ENCODE measurements at places on chromosomes 7 and 10. TPM values are rescaled to one million over a fixed set of nuclear protein-coding genes. Genes with fewer than 3 reads are reported as not detected.

Gene SPAM1
- total RNA-seq: not detected

Gene IFIT1B
- not detected for total RNA-seq

DNA sequence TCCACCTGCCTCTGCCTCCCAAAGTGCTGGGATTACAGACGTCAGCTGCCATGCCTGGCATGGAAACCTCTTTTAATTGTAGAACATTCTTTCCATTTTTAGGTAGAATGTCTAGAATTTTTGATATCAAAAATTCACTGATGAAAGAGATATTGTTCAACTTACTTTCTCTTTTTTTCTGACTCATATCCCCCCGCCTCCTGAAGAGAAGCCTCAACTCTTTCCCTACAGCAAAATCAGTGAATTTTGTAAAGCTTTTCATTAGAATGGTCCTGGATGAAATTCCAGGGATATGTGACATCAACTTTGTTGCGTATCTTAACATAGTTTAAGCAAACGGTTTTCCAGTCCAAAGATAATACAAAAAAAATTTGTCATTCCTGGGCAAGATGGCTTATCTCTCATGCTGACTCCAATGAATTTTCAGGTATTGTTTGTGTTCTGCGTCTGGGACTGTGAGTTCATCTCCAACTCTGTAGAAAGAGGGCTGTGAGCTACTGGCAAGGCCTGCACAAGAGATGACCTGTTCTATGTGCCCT lies 256.8 kb downstream of the BMPER start:
- H3K36me3 ChIP-seq: no peaks in the 10 kb centered on the region
- H3K27ac ChIP-seq: no peak overlapping the region
- no peaks in the 10 kb centered on the region for H3K27me3 ChIP-seq
- H3K4me1 ChIP-seq: no peaks in the 10 kb centered on the region
- no peak for DNase-seq
- no peak overlapping the region for H3K4me3 ChIP-seq

GRCh38 chr10:5996696-5997095 lies 19.4 kb upstream of the IL15RA start:
- peaks cover 8% of the 10 kb centered on the region for H3K27me3 ChIP-seq
- no peak for DNase-seq
- no peaks in the 10 kb centered on the region for H3K36me3 ChIP-seq
- no peak overlapping the region for H3K4me3 ChIP-seq

DNA sequence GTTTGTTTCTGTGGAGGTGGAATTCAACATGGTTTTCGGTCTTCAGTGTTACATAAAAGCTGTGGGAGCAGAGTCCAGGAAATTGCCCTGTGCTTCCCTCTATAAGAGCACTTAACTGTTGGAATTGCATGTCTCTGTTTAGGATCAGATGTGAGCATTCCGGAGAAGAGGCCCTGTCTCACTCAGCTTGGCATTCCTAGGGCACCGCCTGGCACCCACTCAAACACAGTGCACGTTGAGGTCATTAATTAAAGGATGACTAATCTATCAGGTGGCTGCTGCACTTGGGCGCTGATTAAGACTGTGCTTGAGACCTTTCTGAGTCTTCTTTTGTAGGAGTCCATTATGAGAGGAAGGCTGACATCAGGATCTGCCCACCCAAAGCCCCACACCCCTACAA lies 82.8 kb upstream of the VIPR2 start:
- no peak overlapping the region for H3K27ac ChIP-seq
- H3K4me1 ChIP-seq: no peaks in the 10 kb centered on the region
- no peaks in the 10 kb centered on the region for H3K27me3 ChIP-seq
- no peaks in the 10 kb centered on the region for H3K36me3 ChIP-seq

- H3K27ac ChIP-seq: peak overlapping the region; percentile 4
- no peaks in the 10 kb centered on the region for H3K36me3 ChIP-seq
- no peaks in the 10 kb centered on the region for H3K4me1 ChIP-seq
Observed at GRCh38 chr7:102012941-102013461, 195.6 kb downstream of the CUX1 start.

DNA sequence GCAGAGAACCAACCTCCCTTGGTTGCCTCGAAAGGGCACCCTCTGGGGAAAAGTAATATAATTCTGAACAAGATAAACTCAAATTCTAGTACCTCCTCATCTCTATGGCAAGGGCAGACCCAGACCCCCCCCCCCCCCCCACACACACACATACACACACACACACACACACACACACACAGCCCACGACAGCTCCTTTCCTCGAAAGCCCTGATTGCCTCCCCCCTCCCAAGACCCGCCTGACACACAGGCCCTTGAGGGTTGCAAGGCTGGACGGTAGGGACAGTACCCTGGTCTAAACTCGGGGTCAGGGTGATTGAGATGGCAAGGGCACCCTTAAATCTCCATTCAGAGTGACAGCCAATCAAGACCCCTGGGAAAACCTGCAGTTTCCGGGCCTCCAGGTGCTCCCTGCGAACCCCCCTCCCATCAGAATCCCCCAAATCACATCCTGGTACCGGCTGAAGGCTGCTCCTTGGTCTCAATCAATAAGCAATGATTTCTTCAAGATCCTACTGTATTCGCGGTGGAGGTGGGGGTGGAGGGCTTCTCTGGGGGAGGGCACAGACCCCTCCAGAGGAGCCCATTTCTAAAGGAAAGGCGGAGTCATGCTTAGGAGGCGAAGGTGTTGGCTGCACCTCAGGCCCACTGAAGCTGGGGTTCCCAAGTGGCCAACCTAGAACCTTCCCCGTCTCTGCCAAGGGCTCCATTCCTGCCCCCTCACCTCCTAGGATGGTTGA lies 100.7 kb downstream of the HIP1 start:
- DNase-seq: no peak
- no peaks in the 10 kb centered on the region for H3K36me3 ChIP-seq
- no peaks in the 10 kb centered on the region for H3K4me1 ChIP-seq
- no peaks in the 10 kb centered on the region for H3K27me3 ChIP-seq
- H3K27ac ChIP-seq: peak overlapping the region; percentile 83

DNA sequence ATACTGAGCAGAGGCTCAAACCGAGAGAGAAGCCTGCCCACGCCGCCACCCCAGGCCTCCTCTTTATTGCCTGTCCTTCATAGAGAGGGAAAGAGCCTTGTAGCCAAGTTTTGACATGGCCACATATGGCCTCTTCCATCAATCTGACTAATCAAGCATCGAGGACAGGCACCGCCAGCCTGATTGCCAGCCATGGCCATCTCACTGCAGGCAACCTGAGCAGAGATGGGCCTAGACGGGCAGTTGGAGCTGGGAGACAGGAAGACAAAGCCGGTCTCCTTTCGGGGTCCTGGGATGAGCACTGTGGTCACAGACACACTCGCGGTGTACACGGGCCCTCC lies 67.2 kb downstream of the EBF3 start:
- no peak for DNase-seq
- H3K36me3 ChIP-seq: no peaks in the 10 kb centered on the region
- H3K27me3 ChIP-seq: no peaks in the 10 kb centered on the region

Gene RALA
- 38.2 TPM for total RNA-seq

Gene PPP1R3A
- not detected for total RNA-seq

Gene DPY19L1
- total RNA-seq: 11.1 TPM

DNA sequence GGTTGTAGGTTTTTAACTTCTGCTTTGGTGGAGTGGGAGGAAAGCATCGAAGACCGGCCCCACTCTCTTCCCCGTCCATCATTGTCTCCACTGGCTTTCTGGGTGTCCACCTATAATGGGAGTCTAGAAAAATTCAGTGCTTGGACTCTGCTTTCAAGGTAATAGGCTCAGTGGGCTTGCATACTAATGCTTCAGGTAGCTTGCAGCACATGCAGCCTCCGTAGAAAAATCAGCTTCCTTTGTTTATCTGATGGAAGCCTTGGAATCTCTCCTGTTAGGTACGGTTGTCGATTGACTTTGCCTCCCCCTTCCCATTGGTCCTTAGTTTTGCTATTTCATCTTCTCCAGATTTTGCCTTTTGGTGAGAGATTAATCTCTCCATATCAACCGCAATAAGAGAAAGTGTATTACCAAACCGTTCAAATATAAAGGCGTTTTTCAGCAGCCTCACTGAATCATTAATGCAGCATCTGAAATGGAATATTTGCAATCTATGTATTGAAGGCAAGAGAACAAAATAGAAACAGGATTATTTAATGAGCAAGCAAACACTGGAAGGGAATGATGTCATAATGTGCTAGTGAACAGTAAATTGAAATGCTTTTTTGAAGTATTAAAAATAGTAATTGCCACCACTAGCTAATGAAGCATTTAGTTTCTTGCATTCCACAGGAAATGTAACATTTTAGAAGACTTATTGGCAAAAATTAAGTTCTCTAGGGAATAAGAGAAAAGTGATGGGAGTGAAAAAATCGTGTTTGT lies 944 bp downstream of the AVL9 start:
- H3K4me3 ChIP-seq: peak overlapping the region; percentile 95
- H3K4me1 ChIP-seq: peaks cover 23% of the 10 kb centered on the region
- H3K27me3 ChIP-seq: no peaks in the 10 kb centered on the region
- peak overlapping the region; percentile 98 for H3K27ac ChIP-seq

GRCh38 chr10:72353965-72354355 lies 759 bp downstream of the DNAJB12 start:
- H3K36me3 ChIP-seq: no peaks in the 10 kb centered on the region
- peak overlapping the region; percentile 91 for H3K27ac ChIP-seq
- H3K4me3 ChIP-seq: peak overlapping the region; percentile 78
- peaks cover 49% of the 10 kb centered on the region for H3K4me1 ChIP-seq
- no peaks in the 10 kb centered on the region for H3K27me3 ChIP-seq

DNA sequence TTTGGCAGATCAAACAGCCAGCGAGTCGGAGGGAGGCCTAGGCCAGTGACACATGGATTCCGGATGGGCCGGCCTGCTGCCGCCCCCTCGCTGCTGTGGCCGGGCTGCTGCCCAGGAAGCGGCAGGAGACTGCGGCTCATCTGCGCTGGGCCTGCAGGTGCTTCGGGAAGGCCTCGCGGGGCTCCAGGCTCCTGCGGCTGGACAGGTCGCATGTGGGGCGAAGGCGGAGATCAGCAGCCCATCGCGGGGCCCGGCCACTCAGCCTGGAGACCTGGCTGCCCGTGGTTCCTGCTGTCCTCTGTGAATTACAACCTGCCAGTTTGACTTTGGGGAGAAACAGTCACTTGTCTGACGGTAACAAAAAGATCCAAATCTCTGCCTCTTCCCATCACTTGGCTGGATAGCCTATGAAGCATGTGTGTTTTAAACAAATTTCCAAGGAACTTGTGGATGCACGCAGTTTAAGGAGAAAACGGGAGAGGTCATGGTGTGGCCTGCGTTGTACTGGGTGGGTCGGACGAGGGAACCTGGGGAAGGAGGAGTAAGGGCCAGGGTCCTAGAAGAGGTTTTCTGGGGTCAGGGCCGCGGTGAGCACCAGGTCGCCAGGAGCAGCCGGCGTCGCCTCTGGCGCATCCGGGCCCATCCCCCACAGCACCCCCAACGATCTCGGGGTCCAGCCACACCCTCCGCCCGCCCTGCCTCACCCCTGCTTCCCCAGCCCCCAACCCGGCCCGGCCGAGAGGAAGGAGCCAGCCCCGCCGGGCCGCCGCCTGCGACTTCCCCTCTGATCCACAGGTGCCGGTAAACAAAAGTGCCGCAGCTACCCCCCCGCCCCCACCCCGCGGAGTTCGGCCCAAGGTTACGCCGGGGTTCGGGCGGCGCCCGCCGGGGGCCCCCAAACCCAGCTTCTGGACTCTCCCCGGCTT lies 1.6 kb downstream of the SPOCK2 start:
- no peak overlapping the region for H3K27ac ChIP-seq
- H3K4me3 ChIP-seq: peak overlapping the region; percentile 51
- H3K27me3 ChIP-seq: no peaks in the 10 kb centered on the region
- DNase-seq: no peak
- no peaks in the 10 kb centered on the region for H3K36me3 ChIP-seq

GRCh38 chr10:114384181-114384580 lies 20.1 kb downstream of the AFAP1L2 start:
- no peak for DNase-seq
- H3K36me3 ChIP-seq: no peaks in the 10 kb centered on the region
- peaks cover 80% of the 10 kb centered on the region for H3K4me1 ChIP-seq
- no peak overlapping the region for H3K4me3 ChIP-seq

DNA sequence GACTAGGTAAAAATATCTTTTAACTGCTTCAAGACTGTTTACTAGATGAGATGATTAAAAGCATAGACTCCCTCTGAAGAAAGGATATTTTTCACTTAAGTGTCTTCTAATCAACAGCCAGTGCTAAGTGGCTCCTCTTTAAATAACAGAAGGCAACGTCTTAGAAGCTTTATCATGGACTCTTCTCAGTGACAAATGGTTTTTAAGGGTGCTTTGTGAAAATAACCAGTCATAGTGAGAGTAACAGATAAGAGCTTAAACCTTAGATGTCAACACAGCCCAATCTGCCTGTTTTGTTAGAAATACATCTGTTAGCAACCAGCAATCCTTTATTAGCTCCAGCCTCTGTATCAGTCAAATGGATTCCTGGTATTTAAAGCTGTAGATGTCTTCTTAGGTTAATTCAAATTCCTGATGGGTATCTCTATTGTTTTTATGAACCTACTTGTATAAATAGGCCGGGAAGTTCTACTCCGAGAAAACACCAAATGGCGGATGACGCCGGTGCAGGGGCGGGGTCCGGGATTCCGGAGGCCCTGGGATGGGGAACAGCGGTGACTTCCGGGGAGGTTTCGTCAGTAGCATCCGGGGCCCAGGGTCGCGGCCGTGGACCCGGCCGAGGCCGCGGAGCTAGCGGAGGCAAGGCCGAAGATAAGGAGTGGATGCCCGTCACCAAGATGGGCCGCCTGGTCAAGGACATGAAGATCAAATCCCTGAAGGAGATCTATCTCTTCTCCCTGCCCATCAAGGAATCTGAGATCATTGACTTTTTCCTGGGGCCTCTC lies 285.4 kb downstream of the GPR37 start:
- H3K27ac ChIP-seq: no peak overlapping the region
- no peak for DNase-seq
- no peak overlapping the region for H3K4me3 ChIP-seq
- no peaks in the 10 kb centered on the region for H3K27me3 ChIP-seq
- H3K4me1 ChIP-seq: no peaks in the 10 kb centered on the region
- H3K36me3 ChIP-seq: no peaks in the 10 kb centered on the region

GRCh38 chr7:71752171-71752935 lies 620.4 kb downstream of the GALNT17 start:
- no peaks in the 10 kb centered on the region for H3K4me1 ChIP-seq
- peaks cover 17% of the 10 kb centered on the region for H3K27me3 ChIP-seq
- DNase-seq: no peak

DNA sequence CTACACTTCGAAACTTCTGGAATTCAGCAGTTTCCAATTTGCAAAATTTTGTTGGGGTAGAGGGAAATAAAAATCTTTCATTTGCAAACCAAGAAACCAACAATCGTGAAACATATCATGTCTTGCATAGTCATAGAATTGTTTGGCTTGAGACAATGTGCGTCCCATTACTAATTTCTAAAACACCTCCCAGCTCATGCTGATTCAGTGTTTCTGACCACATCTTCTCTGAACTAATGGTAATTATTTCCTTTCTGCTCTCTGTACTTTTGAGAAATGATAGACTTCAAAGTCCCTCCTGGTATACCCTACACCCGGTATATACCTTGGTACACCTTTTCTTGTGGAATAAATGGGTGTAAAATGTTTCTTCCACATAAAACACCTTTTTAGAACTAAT lies 41.8 kb upstream of the TSPAN13 start:
- DNase-seq: no peak
- H3K4me1 ChIP-seq: no peaks in the 10 kb centered on the region
- no peaks in the 10 kb centered on the region for H3K27me3 ChIP-seq
- no peaks in the 10 kb centered on the region for H3K36me3 ChIP-seq
- no peak overlapping the region for H3K27ac ChIP-seq

Gene SMO
- 62.6 TPM for total RNA-seq

Gene SPDYE1
- not detected for total RNA-seq

GRCh38 chr10:22652988-22653481 lies 61.3 kb downstream of the PIP4K2A start:
- no peaks in the 10 kb centered on the region for H3K27me3 ChIP-seq
- no peak overlapping the region for H3K4me3 ChIP-seq
- no peak overlapping the region for H3K27ac ChIP-seq
- H3K36me3 ChIP-seq: no peaks in the 10 kb centered on the region
- DNase-seq: no peak
- H3K4me1 ChIP-seq: peaks cover 13% of the 10 kb centered on the region
